ENCODE measurements at places on chromosomes 2 and 18. TPM values are rescaled to one million over a fixed set of nuclear protein-coding genes. Genes with fewer than 3 reads are reported as not detected.
A peak's percentile ranks its signal among the peaks of the same experiment; 100 is the strongest.

DNA sequence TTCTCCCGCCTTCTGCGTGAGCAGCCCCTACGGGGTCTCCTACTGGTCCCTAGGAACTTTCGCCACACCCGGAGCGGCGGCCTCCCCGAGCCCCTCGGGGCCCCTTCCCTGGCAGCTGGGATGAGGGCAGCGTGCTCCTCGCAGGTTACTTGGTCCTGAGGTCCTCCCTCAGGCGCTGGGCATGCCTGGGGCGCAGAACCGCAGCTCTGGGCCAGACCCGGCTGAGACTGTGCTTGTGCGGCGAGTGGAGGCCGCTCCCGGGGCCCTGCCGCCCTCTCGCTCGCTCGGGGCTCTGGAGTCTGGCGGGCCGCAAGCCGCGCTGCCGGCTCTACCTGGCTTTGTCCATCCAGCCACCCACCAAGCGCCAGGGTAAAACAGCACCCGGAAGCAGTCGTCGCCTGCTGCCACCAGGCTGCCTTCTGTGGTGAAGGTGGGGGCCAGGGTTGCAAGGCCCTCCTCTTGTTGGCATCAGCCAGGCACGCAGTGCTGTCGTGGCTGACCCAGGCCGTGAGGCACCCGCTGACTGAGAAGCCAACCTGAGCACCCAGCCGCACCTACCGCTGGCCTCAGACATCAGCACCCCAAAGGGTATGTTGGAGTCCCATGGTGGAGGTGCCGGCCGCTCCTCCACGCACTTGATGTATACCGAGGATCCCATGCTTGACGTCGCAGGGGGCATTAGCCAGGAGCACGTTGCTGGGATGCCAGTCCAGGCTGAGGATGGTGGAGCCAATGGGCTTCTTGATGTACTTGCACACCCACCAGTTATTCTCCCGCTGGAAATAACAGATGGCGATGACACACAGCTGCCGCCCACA, 46.1 kb upstream of the PTH2R start:
- no peak for DNase-seq

GRCh38 chr18:29779096-29779495, 1263.4 kb downstream of the DSC3 start:
- DNase-seq: no peak

DNA sequence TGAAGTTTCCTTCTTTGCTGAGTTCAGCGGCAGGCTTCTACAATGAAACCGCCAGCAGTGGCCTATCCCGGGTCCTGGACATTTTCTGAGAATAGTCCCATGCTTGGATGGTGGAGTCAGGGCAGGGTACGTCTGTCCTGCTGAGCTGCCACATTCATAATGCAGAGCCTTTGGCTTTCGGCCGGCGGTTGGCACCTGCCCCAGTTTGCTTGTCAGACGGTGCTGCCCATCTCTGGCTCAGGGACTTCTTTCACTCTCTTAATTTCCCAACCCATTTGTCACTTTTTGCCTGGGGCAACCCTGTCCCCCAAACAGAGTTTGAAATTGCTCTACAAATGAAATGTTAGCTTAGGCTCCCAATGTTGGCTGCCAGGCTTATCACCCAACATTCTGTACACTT, 57.2 kb downstream of the SOX11 start:
- peak; percentile 81 for DNase-seq

GRCh38 chr18:43661570-43661969, 384.3 kb upstream of the SYT4 start:
- no peak for DNase-seq

SSB gene
- total RNA-seq: 53.4 TPM

DNA sequence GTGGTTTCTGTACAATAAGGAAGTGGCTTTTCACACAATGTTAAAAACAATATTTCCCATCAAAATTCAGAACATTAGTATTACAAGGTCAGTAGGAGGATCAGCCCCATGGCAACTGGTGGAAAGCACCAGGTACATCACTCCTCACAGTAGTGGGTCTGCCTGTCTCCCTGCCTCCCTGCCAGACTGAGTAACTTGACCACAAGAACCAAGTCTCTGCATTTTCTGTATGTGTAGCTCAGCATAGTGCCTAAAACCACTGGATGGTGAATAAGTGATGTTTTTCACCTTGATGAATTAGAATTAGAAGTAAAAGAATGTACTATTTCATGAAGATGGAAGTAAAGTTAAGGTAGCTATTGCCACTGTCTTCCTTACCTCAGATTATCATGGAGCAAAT, 4.1 kb upstream of the WDR7 start:
- DNase-seq: no peak

LBH gene
- total RNA-seq: 110 TPM

DNA sequence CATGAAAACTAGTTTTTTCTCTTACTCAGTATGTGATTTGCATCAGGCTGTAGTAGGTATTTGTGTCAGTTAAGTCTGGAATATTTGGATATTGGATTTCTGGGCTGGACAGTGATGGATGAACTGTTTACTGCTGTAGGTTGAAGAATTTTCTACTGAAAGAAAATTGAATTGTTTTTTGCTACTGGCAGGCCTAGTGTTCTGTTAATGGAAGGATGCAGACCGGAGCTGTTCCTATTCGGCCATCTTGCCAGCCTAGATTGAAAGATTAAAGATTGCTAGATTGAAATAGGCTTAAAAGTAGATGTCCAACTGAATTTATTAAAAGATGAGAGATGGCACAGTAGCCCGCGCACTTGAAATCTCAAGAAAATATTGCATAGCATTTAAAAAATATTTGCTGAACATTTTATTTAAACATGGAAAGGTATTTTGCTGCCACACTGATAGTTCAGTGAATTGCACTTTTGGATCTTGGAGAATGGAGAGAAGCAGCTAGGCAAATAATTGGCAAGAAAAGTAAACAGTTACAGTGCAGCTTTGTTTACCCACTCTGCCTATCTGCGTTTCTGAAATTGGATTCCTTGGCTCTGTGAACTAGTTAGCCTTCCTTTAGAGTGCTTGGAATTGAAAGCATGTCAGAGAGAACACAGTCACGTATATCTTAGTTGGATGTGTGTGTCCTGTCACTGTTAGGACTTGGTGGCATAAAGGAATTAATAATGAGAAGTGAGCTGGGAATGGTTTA, 54.1 kb downstream of the EPB41L5 start:
- DNase-seq: peak; percentile 12

EMILIN1 gene
- 13.4 TPM for total RNA-seq

OSR1 gene
- 1.9 TPM for total RNA-seq

GRCh38 chr2:39531220-39531777, 94.2 kb upstream of the MAP4K3 start:
- no peak for DNase-seq

- peak; percentile 75 for DNase-seq
Measured at GRCh38 chr18:54742659-54743604, 85.3 kb upstream of the RAB27B start.

- no peak for DNase-seq
Measured at GRCh38 chr2:62435720-62436119, 70.3 kb downstream of the TMEM17 start.

LOXHD1 gene
- total RNA-seq: 0.42 TPM

DNA sequence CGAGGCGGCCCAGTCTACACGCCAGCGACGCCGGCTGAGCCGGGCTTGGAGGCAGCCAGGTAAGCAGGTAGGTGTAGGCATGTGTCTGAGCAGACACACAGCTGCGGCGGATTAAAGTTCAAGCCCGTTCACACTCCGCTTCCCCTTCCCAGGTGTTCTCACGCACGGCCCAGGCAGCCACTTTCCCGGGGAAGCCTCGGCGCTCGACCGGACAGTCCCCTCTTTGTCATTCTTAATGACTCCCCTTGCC, 367 bp downstream of the TGFA start:
- no peak for DNase-seq

DNA sequence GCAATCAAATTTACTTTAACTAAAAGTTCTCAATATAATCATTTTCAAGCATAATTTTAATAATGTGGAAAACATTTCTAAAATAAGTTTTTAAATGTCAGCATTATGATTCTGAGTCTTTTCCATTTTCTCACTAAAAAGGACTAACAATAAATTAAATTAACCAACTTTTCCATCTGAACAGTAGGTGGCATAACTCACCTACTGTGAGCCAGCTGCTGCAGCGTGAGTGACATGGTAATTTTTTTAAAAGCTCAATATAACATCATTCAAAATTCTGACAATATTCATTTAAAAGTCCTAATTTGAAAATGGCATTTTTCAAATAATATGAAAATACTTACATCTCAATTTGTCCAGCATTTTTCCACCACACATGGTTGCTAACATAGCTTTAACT, 66.5 kb downstream of the DTNB start:
- no peak for DNase-seq

DNA sequence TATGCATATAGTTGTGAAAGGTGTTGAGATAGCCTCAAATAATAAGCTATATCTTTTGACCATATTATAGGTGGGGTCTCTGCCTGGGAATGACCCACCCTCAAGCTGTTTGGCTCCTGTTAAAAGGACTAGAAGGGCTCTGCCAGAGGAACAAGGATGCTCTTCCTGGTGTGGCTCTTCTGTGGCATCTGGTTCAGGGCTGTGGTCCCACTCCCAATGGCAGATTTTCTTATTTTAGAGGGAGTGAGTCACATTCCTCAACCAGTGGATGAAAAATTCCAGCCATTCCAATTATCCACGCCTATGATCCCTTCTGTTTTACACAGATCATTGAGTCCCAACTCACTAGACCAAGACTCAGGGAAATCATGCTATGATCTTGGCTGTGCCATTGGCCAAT, 119.9 kb downstream of the PARD3B start:
- DNase-seq: no peak

DNA sequence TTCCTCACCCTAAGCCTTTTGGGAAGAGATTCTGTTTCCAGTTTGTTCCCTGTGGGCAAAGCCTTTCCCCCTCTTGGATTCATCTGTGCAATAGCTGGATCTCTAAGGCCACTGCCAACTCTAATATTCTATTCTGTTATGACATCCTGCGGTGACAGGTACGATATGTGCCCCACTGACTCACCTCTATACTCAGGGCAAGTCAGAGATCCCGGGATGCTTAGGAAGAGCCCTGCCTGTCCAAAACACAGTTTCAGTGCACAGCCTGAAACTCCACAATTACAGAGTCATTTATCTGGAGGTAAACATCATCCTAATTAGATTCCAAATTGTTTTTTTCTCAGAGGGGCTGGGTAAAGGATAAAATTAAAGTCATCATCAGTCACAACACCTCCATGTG, 190.2 kb downstream of the TFCP2L1 start:
- no peak for DNase-seq

SFTPB gene
- 0.62 TPM for total RNA-seq

- DNase-seq: no peak
Measured at GRCh38 chr2:231890896-231891513, 35.2 kb downstream of the NPPC start.

- no peak for DNase-seq
Measured at GRCh38 chr2:169007356-169007755, 23.8 kb downstream of the ABCB11 start.

FANCL gene
- total RNA-seq: 13.6 TPM

Data from heart right ventricle (tissue), 16 donors.